Activated naive CD8-positive, alpha-beta T cell treated with anti-CD3 and anti-CD28 coated beads, Interleukin-2, amount 10 ng/mL, durations not matched to agents 7 days and 5 days (primary cell): ENCODE measurements at places on chromosomes 3 and 15. TPM values are rescaled to one million over a fixed set of nuclear protein-coding genes. Genes with fewer than 3 reads are reported as not detected.

DNA sequence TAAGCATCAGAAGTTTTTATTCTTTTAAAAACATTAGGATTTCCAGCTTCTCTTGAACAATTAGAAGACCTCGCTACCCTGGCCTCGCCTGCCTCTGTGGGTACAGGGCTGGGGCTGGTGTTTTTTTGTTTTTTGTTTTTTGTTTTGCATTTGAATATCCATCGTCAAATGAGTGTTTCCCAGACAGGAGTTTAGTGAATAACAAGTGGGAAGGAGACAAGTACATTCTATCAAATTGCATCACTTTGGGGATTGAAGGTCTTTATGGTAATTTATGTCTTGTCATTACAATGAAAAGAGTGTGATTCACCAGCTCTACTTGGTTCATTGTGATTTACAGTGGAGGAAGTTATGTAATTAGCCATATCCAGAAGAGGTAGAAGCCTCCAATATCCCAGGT, 161.1 kb upstream of the UBE2E1 start:
- no peak for DNase-seq

GRCh38 chr15:48109856-48110531, 10.8 kb upstream of the SLC24A5 start:
- no peak for DNase-seq

DNA sequence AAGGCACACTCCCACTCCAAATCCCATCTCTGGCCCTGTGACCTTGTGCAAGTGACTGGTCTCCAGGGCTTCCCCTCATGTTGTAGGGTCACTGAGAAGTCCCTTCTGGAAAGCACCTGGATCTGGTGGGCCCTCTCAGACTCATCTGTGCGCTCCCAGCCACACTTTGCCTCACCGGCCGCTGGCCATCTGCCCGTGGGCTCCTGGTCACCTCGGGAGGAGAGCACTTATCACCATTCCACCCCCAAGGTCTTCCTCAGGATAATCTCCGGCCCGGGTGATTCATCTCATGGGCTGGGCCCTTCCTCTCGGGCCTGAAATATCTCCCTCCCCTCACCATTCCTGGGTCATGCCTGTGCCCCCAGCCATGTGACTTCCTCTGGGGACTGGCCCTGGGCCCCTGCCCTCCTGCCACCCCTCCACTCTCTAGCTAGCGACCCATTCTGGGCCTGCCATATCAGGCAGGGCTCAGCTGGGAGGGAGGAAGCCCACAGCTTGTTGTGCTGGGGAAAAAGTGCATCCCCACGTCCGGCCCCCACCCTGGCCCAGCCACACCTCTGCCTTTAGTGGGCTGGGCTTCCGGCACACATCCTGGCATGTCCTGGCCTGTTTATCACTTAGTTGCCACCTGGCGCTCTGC, 10.6 kb upstream of the WNT7A start:
- DNase-seq, result peak; percentile 69

DNA sequence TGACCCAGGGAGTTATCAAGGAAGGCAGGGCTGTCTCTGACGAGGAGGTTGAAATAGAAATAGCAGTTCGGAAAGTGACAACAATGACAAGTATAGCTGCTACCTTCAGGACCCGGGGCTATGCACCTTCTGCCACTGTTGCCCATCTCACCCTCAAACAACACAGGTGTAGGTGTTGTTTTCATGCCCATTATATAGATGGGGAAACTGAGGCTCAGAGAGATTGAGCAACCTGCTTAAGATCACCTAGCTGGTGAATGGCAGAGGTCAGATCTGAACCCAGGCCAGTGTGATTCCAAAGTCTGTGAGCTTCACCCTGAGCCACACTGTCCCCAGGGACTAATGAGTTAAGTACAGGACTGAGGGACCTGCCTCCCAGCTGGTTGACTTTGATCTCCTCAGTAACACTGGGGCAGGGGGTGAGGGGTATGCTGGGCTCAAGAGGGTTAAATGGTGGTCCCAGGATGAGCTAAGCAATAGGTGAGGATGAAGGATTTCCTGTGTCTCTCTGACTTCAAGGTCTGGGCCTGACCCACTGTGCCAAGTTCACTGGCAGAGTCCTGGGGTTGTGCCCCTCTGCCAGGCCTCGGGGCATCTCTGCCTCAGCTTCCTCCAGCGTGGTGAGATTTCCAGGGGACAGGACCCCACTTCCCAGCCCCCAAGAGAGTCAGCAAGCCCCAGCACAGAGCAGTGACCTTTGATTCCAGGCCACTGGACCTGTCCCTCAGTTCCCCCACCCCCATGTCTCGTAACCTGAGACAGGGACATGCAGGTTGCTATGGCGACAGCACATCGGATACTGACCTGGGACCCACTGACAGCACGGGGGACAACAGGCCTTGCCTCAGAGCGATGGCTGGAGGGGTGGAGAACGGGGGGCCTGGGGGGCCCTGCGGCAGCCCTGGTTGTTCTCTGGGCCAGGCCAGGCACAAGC, 35.0 kb downstream of the ATP2B2 start:
- DNase-seq, result no peak

DNA sequence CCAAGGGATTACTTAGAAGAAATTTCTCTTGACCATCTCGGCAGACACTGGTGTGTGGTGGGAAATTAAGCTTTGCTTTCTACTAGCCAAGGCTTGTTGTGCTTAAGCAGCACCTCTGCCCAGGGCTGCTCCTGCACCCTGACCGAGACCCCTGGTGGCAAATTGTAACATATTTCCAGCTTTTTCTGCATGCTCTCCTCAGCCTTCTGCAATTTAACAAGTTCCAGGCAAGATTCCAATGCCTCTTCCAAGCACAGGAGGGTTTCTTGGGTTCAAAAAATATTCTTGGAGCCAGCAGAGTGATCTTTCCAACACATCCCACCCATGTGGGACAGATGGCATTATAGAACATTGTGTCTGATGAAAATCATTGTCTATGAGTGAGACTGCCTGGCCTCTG, 210.5 kb downstream of the CLSTN2 start:
- no peak for DNase-seq

- DNase-seq, result no peak
Measured at GRCh38 chr3:148861277-148861869, 3.7 kb upstream of the CPA3 start.

GRCh38 chr15:69841113-69841828, 256.4 kb downstream of the TLE3 start:
- DNase-seq, result no peak

CAMK2N2 gene
- total RNA-seq, result not detected

MEGF11 gene
- not detected for total RNA-seq

FETUB gene
- total RNA-seq, result not detected

PAQR5 gene
- total RNA-seq, result not detected

PLAAT1 gene
- not detected for total RNA-seq

GNAT1 gene
- total RNA-seq, result not detected

GOLGA6D gene
- not detected for total RNA-seq

GHSR gene
- total RNA-seq, result not detected

MON1A gene
- 12.9 TPM for total RNA-seq
